COLO829 (cell line): ENCODE measurements at places on chromosomes 2 and 18.

GRCh38 chr2:26712486-26713465 is 20.3 kb downstream of the KCNK3 start:
- DNase-seq, result peak; percentile 20

GRCh38 chr2:68925295-68925896 is 27.3 kb downstream of the GKN2 start:
- peak; percentile 88 for DNase-seq

GRCh38 chr2:222468346-222468745 is 44.0 kb downstream of the SGPP2 start:
- DNase-seq, result peak; percentile 51

GRCh38 chr2:63434024-63435001 is 154.0 kb downstream of the WDPCP start:
- no peak for DNase-seq

DNA sequence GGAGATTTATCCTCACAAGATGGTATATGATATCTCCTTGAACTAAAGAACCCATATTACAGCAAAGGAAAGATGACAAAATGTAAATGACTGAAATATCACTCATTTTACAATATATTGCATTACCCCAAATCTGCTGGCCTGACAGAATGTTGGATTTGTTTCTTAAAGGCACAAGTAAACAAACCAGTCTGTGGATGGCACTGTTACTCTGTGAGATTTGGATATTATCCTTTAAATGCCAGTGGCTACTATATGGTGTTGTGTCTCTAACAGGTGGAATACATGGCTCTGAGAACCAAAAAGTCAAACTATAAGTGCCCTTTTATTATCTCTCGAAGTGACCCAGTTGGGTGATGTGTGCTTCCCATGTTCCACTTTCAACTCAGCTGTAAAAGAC is 125.7 kb downstream of the PDE1A start:
- no peak for DNase-seq

- no peak for DNase-seq
These were observed 5.1 kb downstream of the KLHL23 start for GRCh38 chr2:169738566-169739229.

GRCh38 chr2:63872571-63873328 is 31.1 kb downstream of the UGP2 start:
- no peak for DNase-seq

DNA sequence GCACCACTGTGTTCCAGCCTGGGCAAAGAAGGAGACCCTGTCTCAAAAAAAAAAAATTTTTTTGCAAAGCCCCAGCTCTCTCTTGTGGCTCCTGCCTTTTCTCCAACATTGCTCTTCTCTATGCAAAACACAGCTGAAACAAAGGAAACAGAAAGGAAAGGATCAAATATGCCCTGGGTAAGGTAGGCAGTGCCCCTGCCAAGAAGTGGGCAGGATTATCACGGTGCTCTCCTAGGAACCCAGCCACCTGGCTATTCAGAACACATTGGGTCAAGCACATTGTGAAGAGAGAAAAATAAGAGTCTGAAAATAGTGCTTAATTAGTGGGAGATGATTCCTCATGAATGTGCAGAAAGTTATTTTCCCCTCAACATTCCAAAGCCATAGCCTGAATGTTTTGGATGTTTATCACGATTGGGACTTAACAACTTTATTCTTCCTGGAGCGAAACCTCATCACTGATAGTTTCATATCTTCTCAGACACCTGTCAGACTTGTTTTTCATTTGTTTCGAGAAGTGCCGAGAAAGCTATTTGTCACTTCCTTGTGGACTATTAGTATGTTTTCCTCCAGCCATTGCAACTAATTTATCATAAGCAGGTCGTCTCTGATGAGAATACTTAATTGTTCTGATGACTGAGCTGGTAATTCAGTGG is 42.7 kb upstream of the RPL31 start:
- DNase-seq, result no peak

DNA sequence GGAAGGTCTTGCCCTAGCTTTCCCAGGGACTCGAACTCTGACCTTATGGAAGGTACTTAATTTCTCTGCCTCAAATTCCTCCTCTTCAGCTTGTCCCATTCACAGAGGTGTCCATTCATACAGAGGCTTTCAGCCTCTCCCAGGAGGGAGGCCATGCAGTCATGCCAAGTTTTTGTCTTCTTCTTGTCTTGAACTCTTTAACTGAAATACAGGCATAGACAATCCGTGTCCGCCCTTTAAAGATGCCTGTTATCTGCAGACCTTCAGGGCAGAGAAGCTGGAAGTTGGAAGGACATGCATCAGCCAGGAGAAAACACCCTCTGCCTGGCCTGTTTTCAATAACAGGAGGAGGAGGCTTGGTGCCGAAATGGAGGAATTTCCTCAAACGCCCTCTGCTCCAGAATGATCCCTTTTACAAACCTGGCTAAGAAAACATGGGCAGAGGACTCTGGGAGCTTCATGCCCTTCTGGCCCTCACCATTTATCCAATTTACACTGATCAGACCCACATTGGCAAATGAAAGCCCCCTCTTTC is 308.3 kb downstream of the MYCN start:
- no peak for DNase-seq

GRCh38 chr2:85794038-85794441 is 40.2 kb downstream of the ATOH8 start:
- DNase-seq, result peak; percentile 61

- DNase-seq, result no peak
These were observed 344.9 kb downstream of the RBM43 start for GRCh38 chr2:150916467-150917396.

GRCh38 chr2:74537140-74537539 is 7.4 kb downstream of the HTRA2 start:
- DNase-seq, result no peak

DNA sequence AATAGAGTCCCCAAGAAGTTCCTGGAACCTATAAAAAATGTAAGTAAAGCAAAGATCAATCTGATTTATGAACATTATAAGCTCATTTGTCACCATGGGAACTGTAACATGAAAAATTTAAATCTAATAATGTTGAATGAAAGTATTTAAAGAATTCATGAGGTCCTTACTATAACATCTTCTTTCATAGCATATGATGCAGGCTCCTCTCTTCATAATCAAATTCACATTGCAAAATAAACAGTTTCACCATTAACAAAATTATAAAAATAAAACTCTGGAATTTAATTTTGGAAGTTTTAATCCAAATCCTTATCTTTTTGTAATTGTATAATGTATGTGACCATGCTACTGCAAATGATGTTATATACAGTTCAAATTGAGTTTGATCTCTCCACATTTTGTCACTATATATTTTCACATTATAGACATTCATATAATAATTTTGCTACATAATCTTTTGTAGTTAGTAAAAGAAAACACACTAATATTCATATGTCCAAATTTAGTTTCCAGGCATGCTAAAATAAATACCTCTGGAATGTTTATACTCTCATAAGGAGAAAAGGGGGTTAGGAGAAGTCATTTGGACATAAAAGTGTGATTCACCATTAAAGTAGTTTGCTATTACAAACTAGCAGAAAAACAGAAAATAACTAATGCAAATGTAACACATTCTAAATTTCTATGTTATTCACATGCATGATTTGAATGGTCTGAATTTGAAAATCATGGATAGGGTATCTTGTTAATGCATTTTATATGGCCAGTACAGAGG is 954.1 kb downstream of the DSC3 start:
- no peak for DNase-seq

DNA sequence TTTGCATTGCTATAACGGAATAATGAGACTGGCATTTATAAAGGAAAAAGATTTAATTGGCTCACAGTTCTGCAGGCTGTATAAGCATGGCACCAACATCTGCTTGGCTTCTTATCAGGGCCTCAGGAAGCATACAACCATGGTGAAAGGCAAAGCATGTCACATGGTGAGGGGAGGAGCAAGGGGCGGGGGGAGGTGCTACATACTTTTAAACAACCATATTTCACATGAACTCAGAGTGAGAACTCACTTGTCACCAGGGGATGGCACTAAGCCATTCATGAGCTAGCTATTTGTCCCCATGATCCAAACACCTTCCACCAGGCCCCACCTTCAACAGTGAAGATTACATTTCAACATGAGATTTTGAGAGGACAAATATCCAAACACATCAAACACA is 188.7 kb downstream of the MBD5 start:
- DNase-seq, result no peak

DNA sequence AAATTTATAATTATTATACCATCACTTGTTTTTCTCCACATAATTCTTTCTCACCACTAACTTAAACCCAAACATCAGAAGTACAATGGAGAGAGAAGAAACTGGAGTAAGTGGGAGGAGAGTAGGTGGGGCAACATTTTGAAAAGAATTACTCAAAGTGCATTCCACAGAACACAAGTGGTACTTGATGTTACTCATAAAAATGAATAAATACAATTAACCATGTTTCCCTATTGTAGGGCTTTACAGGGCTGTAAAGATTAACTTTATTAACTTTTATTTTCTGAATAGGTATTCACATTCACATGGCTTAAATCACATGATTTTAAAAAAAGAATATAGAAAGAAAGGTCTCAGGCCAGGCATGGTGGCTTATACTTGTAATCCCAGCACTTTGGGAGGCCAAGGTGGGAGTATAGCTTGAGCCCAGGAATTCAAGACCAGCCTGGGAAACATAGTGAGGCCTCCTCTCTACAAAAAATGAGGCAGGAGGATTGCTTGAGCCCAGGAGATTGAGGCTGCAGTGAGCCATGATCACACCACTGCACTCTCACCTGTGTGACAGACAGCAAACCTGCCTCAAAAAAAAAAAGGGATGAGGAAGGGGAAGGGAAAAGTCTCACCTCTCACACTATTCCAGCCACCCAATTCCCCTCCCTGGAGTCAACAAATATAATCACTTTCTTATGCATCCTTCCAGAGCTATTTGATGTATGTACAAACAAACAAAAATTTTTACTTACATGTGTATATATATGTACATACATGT is 47.1 kb downstream of the KCNG3 start:
- no peak for DNase-seq

GRCh38 chr2:170148161-170148560 is 29.8 kb upstream of the MYO3B start:
- no peak for DNase-seq

DNA sequence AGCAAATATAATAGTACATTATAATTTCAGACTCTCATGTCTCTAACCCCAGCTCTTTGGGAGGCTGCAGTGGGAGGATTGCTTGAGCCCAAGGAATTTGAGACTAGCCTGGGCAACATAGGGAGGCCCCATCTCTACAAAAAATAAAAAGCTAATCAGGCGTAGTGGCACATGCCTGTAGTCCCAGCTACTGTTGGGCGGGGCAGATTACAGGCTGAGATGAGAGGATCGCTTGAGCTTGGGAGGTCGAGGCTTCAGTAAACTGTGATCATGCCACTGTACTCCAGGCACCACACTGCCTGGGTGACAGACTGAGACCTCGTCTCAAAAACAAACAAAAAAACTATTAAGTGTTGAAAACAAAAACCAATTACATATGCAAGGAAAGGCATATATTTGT is 123.0 kb upstream of the MYO3B start:
- DNase-seq, result no peak

- DNase-seq, result no peak
These were observed 37.9 kb downstream of the TRIB2 start for GRCh38 chr2:12754643-12755042.

GRCh38 chr2:197926673-197927072 is 122.3 kb downstream of the PLCL1 start:
- no peak for DNase-seq

GRCh38 chr2:23843051-23843976 is 83.6 kb downstream of the ATAD2B start:
- no peak for DNase-seq
